ENCODE measurements at places on chromosomes 7 and 10.

DNA sequence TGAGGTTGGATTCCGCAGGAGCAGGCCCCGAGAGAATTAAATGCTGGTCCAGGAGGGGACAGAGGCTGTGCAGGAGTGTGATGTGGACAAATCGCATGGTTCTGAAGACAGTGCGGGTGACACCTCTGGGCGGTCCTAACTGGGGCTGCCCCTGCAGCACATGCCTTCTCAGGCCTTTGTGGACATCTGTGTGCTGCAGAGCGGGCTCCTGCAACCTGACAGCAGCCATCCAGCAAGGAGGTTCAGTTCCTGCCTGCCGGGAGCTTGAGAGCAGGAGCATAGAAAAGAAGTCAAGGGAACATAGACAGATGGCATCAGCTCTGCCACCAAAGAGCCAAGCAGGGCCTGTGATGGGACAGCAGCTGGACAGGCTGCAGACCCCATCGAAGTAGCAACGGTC, 135.9 kb upstream of the PPP2R2D start:
- DNase-seq: no peak

- no peak for DNase-seq
These were observed 12.0 kb upstream of the PARP12 start for GRCh38 chr7:140074780-140075179.

DNA sequence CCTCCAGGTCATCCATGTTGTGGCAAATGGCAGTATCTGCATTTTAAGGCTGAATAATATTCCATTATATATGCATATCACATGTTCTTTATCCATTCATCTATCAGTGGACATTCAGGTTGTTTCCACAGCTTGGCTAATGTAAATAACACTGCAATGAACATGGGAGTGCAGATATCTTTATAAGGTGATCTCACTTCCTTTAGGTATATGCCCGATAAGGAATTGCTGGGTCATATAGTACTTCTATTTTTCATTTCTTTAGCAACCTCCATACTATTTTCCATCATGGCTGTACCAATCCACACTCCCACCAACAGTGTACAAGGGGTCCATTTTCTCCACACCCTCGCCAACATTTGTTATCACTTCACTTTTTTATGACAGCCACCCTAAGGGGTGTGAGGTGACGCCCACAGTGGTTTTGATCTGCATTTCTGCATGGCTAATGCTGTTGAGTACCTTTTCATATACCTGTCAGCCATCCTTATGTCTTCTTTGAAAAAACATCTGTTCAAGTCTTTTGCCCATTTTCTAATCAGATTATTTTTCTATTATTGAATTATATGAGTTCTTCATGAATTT, 18.9 kb downstream of the ABI1 start:
- DNase-seq: no peak

GRCh38 chr7:44311561-44312495, 13.6 kb downstream of the CAMK2B start:
- DNase-seq: no peak

DNA sequence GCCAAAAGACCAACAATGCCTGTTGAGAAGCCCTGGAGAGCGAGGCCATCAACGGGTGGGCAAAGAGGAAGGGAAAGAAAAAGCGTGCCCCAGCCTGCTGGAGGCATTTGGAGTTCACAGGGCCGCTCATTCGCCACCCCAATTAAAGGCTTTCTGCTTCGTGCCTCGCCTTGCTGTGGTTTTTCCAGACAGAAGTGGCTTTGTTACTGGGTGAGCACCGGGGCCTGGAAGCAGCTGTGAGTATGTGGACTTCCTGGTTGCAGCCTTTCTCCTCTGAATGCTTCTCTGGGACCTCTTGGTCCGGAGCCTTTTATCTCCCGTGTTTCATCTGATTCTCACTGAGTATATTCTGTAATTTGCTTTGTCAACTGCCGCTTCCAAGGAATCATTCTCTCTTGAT, 118.1 kb upstream of the EGR2 start:
- DNase-seq: no peak

- DNase-seq: no peak
These were observed 162.6 kb downstream of the ADAM12 start for GRCh38 chr10:126225672-126226008.

DNA sequence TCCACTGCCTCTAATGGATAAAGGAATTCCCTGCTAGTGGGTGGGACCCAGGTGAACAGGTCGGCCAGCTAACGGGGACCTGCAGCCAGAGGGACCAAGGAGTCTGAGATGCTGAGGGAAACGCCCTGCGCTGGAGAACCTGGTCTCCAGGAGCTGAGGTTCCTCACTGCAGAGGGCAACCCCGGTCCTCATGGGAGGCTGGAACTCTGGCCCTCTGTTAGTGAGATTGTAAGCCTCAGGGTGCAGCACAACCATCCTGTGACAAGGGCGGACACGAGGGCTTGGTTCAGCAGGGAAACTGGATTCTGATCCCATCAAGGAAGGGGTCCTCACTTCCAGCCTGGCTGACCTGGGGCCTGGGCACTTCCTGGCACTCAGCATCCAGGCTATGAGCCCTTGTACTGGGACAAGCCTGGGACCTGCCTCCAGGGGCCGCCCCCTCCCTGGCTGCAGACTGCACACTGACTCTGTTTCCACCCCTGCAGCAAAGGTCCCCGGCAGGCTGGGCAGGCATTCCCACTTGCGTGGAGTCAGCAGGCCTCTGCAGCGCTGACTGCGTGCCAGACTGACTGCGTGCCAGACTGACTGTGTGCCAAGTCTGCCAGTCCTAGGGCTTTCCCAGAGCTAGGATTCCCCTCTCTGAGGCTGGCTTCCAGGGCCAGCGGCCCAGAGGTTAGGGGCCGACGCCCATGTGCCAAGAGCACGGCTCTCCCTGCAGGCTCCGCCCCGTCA, 143.2 kb downstream of the MAPK8 start:
- no peak for DNase-seq

All from activated naive CD4-positive, alpha-beta T cell treated with Interleukin-2 at 50 U/mL for 16 hours (primary cell).